LoVo (cell line): ENCODE measurements at places on chromosomes 3 and 15.

GRCh38 chr15:57215881-57216280, 160.4 kb upstream of the CGNL1 start:
- no peak for DNase-seq

DNA sequence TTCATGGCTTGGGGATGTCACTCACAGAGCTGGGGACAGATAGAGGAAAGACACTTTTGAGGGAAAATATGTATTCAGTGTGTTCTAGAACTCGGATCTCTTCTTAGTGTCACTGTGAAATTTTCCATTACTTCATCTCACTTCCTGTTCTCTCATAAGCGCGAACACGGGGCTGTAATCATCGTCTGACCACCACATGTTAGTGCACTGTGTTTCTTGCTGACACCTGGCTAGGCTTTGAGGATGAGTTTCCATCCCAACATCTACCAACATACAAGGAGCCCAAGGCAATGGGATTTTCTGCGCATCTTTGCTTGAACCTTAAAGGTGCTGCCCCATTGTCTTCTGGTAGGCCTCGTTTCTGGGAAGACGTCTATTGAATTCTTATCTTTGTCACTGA, 84.0 kb downstream of the LIPC start:
- DNase-seq = no peak

DNA sequence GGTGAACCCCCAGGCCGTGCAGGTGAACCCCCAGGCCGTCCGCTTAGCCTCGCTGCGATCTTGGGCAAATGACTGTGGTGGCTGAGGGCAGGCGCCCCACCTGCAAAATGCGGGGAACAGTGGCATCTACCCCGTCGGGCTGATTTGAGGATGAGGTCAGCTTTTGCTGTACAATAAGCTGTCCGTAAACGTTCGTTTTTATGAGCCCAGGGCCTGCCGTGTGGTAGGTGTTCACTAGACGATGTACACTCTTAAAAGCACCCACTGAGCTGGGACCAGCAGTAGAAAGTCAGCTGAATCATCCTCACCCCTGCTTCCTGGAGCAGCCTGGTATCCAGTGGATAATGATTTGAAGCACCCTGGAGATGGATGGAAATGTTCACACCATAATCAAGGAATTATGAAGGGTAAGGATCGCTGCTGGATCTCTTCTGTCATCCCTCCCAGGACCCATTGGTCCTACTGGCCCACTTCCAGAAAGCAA, 943 bp upstream of the PCSK6 start:
- DNase-seq = no peak

DNA sequence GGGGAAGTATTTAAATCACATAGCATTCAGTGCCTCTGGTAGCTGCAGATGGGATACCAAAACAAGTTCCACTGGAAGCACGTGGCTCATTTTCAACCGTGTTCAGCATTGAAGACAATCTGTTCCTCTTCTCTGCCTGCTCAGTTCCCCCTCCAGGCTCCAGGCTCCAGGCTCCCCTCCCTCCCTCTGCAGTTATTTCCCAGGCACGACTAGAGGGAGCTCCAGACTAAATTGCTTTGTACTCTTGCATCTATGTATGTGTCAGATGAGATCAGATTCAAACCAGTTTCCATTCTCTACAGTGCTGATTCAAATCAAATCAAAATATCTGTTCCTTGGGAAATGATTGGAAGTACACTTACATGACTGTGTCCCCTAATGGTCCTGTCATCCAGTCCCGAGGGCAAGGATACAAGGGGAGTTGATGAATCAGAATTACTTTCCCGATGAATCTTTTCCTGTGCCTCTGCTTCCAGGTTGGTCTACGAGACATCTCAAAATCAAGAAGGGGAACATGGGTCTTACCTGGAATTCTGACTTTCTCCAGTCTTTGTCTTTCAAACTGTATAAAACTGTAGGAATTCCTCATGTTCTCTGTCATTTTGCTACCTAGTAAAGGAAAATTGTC, 600.5 kb downstream of the EDEM1 start:
- no peak for DNase-seq

GRCh38 chr3:16559653-16560365, 45.4 kb downstream of the DAZL start:
- DNase-seq = no peak

- DNase-seq = no peak
Observed at GRCh38 chr3:37392957-37393356, 218.6 kb upstream of the LRRFIP2 start.

DNA sequence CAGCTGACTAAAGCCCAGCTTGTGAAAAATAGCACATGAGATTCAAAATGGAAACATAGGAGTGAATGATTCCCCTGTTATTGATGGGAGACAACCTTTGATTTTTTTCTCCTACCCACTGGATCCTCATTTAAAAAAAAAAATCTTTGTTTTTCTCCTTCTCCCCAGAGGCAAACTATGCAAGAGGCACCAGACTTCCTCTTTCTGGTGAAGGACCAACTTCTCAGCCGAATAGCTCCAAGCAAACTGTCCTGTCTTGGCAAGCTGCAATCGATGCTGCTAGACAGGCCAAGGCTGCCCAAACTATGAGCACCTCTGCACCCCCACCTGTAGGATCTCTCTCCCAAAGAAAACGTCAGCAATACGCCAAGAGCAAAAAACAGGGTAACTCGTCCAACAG, 2.6 kb downstream of the CACNA1D start:
- DNase-seq = no peak

DNA sequence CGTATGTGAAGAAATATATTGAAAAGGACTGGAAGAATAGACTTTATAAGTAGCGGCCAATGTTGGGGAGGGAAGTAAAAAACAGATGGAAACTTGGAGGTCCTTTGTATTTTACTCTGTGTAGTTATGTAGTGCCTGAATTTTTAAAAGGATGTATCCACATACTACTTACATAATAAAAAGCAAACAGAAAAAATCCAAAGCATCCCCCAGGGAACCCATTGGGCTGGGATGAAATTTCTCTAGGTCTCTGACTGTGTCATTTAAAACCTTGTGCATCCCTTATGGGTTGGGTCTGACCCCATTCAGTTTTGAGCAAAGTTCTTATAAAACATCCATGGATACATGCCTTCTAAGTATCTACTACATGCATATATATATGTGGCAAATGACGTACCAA, 141.1 kb downstream of the NR1D2 start:
- no peak for DNase-seq

DNA sequence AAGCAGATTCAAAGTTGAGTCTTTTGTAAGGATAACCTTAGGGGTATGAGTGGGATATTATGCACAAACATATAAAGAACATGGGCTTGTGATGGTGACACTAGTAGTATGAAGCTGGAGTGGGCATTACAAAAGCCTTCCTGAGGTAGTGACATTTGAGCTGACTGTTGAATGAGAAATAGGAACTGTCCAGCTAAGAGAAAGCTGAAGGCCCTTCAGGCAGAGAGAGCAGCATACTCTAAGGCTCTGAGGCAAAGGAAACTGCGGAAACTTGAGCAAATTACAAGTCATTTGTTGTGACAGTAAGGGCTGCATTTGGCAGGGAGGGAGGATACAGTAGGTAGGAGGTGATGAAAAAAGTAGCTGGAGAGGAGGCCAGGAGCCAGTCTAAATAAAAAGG, 190.7 kb upstream of the CD96 start:
- no peak for DNase-seq

GRCh38 chr3:144585953-144586352, 614.3 kb downstream of the DIPK2A start:
- no peak for DNase-seq

- DNase-seq = no peak
Observed at GRCh38 chr3:186464424-186465093, 79.6 kb downstream of the CRYGS start.

- no peak for DNase-seq
Observed at GRCh38 chr15:79102595-79102994, 12.0 kb upstream of the RASGRF1 start.

DNA sequence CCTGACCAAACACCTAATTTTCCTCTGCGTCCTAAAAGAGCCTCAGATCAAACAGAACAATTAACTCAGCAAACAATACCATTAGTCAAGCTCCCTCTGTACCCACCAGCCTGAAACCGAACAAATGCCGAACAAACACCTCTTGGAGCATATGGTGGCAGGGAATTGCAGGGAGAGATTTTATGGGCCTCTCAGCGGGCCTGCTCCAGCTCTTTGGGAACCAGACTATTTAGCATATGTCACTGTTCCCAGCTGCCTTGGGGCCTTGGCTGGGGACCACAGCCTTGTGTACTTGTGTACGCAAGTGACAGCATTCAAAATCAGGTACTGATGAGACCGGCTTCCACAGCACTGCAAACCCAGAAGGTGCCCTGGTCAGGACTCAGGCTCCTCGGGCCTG, 388.8 kb upstream of the PPP2R3A start:
- no peak for DNase-seq

DNA sequence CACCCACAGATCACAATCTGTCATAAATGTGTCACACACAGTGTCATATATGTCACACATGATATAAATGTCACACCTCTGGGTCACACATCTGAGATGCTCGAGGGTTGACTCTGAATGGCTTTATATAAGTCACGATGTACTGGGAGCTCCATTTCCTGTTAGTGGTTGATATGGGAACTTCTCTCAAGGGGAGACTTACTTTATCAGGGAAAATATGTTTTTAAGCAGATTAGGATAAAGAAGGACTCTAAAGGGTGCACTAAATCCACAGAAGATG, 83.9 kb upstream of the MEF2A start:
- DNase-seq = no peak

- no peak for DNase-seq
Observed at GRCh38 chr3:38002291-38002876, 11.8 kb downstream of the VILL start.

- no peak for DNase-seq
Observed at GRCh38 chr3:58366699-58367098, 34.0 kb downstream of the PXK start.

- no peak for DNase-seq
Observed at GRCh38 chr3:115549071-115549470, 74.2 kb upstream of the GAP43 start.

GRCh38 chr3:195105389-195105788, 165.6 kb downstream of the XXYLT1 start:
- DNase-seq = no peak
